ENCODE measurements at places on chromosomes 3 and 15.

- DNase-seq = no peak
Measured at GRCh38 chr3:143217283-143217682, 97.7 kb downstream of the CHST2 start.

DNA sequence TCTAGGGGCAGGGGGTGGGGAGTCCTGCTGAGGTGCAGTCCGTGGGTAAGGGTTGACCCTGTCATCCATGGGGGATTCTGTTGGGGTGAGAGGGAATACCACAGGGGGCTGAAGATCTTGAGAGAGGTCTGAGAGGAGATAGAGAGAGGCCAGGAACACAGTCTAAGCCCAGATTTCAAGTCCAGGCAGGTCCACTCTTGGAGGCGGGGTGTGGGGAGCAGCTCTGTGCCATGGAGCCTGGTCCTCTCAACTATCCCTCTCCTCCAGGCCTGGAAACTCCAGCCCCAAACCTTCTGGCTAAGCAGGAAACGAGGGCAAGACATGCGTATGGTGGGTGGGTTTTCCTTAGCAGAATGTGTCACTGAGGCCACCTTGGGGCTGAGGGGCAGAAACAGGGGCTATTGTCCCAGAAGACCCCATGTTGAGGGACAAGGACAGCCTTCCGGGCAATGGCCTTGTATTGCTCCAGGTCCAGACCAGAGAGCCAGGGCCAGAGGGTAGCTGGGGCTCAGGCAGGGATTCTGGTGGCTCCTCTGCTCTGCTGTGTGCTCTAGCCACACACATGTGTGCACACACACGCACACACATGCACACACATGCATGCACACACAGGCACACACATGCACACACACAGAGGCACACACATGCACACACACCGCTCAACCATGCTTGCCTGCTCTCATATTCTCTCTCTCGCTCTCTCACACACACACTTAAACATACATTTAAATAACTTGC is 48.6 kb upstream of the MAGEF1 start:
- DNase-seq = no peak

DNA sequence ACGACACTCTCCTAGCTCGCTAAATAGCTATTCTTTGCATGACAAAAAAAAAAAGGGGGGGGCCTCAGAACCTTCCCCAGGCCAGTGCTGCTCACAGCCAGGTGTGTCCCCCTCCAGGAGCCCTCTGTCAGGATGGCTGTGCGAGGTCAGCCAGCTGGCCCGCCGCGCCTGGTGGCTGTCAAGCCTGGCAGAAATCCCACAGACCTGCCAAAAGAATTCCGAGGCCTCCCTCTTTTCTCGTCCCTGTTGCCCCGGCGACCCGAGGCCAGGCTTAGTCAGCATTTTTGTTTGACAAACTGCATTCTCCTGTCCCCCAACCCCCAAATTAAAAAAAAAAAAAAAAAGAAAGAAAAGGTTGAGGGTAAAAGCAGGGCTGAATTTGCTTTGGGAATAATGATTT is 61.9 kb downstream of the TM4SF4 start:
- DNase-seq = no peak

- no peak for DNase-seq
Measured at GRCh38 chr3:55313666-55314065, 173.4 kb downstream of the WNT5A start.

DNA sequence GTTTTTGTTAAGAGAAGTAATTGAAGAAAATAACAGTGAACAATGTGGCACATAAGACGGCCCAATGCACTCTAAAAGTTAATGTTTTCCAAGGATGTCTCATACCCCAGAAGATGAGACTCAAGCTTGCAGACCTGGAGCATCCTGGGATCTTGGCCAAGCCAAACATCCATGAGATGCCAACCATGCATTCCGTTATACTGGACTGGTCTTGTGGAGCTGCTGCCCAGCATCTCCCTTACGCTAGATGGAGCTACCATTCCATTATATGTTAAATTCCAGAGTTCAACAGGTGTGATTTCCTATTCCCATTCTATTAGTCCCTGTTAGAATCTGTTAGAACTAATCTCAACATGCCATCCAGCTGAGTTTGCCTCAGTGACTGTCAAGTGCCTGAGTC is 181.8 kb downstream of the PDCD6IP start:
- DNase-seq = no peak

DNA sequence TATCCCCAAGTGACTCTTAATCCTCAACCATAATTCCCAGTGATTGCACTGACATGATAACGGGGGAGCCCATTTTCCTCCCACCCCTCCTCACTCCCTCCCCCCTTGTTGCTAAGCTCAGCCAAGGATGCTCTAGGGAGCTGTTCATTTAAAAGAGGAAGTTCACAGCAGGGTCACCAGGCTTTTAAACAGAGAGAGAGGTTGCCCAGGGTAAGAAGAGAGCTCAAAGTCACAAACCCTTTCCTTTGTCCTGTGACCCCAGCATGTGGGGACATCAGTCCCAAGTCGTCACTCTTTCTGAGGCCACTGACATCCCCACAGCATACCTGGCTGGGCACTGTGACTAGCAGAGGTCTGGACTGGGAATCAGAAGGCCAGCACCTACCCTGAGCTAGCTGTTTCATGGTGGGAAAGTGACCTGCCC is 144.1 kb downstream of the RORA start:
- DNase-seq = peak; percentile 70

DNA sequence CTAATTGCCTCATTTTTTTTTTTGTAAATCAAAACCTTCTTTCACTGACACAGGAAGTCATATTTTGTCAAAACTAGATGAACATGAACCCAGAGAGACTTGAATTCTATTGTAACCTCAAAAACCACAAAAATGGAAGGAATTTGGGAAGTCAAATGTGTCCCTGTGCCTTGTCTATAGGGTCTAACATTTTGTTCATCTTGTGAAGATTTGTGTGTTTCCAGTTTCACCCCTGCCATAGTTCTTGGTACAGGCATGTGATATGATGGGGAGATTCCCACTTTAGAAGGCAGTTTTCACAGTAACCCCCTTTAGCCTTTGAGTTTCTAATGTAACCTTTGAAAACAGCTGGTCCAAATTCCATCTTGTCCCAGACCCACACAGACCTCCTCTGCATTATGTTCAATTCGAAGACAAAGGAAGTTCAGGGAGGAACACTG is 318.5 kb upstream of the ADAMTS9 start:
- DNase-seq = no peak

DNA sequence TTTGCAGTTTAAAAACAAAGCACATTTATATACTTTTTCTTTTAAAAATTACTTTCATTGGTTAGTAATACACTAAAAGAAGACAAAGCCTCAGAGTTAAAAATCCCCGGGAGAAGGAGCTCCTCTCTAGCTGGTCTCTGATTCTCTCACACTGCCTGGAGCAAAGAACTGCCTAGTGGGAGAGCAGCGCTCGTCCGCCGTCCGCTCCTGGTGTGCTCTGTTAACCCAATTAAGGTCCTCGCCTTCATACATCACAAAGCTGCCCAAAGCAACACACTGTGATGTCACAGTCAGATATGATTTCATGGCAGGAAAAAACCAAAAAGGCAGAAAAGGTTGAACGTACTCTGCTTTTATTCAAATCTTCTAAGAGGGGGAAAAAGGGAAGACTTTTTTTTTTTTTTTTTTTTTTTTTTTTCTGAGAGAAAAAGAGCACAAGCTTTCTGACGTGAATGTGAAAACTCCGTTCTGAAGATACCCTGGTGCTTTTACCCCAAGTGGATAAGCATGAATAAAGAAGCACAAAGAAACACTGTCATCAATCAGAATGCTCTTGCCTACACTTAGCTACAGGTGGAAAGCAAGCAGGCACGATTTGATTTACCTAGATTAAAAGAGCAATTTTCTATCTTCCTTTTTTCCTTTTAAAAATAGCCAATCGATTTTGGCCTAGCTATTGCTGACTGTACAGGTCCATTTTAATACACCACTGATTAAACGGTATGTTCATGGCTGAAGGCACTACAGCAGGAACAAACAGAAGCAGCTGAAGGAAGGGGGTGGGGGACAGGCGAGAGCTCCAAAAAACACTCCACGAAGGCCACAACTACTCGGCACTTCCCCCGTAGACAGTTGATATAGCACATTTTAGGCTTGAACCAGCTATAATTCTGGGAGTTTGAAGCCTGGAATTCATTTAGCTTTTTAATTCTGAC is 115.2 kb downstream of the TIGIT start:
- no peak for DNase-seq

DNA sequence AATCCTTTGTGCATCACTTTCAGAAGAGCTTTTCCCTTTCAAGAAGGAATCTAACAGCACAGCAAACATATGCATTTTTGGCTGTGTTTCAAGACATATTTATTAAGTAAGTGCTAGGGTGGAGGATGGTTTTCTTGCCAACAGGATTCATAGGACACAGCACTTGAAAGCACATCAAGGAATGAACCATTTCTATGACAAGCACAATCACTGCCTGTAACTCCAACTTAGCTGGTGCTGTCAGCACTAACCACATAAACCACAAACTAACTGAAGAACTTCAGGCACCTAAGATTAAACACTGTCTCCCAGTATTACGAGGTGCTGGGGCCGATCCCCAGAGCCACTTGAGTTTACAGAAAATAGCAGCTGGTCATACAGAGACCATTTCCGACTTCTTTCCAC is 35.4 kb upstream of the SPRED1 start:
- DNase-seq = no peak

- DNase-seq = no peak
Measured at GRCh38 chr3:124374583-124374982, 355.7 kb upstream of the UMPS start.

- no peak for DNase-seq
Measured at GRCh38 chr3:134885877-134886621, 91.0 kb downstream of the EPHB1 start.

DNA sequence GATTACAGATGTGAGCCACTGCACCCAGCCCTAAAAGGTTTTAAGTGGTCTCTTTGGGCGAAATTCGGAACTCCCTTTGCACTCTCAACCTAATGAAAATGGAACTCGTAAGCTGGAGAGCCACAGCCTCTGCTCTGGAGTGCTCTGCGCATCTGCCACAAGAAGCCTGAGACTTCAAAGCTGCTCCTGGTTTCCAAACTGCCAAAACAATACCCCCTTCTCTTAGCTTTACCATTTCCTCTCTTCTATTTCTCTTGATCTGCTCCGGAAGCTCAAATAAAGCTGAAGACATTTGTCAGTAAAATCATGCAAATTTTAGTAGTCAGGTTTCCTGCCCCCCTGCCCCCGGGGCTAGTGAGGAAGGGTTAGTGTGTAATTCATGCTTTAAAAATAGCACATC is 312.7 kb downstream of the MFSD1 start:
- no peak for DNase-seq

DNA sequence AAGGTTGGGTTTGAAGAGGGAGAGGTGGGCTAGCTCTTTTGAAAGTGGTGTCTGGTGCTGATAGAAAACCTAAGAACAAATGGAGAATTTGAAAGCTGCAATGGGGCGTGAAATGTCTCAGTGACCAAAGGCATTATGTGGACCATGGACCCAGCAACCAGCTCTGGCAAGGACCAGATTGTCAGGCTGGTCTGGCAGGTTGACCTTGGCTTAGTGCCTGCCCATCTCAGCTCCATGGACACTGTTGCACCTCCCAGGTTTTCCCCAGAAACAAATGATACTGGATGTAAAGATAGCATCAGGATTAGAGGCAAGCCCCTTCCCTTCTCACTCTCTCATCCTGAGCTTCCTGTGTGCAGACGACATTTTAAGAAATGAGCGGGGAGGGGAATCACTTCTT is 302.9 kb upstream of the LRRFIP2 start:
- no peak for DNase-seq

DNA sequence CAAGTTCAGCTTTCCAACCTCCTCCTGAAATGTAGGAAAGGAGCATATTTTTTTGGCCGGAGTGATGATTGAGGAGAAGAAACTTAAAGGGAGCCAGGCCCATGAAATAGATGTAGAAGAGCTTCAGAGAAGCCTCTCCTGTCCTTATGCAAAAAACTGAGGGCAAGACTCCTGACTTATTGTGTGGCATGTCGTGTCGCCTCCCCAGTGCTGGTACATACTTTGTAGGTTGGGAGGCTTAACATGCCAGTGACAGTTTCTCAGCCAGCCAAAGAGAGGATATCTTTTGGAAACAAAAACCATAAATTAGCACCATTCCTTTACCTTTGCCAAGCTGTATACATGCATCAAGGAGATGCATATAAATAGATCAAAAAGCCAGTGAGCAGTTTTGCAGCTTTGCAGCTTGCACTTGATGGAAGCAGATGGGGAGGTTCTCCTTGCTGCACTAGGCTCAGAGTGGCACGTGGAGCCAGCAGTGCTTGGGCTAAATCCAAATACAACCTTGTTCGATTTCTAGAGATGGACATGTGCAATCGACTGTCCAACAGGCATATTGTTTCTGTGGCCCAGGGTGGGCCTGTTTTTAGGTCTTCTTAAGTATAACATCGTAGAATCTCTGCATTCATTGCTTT is 10.2 kb downstream of the SLCO3A1 start:
- DNase-seq = no peak

GRCh38 chr15:92908713-92909057 is 8.6 kb downstream of the CHD2 start:
- DNase-seq = no peak

- no peak for DNase-seq
Measured at GRCh38 chr3:14283813-14284438, 105.3 kb downstream of the LSM3 start.

GRCh38 chr3:177141899-177142646 is 55.2 kb downstream of the TBL1XR1 start:
- no peak for DNase-seq

GRCh38 chr3:184348057-184348382 is 10.6 kb downstream of the FAM131A start:
- no peak for DNase-seq

- DNase-seq = no peak
Measured at GRCh38 chr3:30605005-30605404, 1.4 kb upstream of the TGFBR2 start.

- DNase-seq = no peak
Measured at GRCh38 chr3:72116226-72116625, 331.3 kb upstream of the PROK2 start.

- no peak for DNase-seq
Measured at GRCh38 chr3:81433675-81434074, 327.8 kb downstream of the GBE1 start.

DNA sequence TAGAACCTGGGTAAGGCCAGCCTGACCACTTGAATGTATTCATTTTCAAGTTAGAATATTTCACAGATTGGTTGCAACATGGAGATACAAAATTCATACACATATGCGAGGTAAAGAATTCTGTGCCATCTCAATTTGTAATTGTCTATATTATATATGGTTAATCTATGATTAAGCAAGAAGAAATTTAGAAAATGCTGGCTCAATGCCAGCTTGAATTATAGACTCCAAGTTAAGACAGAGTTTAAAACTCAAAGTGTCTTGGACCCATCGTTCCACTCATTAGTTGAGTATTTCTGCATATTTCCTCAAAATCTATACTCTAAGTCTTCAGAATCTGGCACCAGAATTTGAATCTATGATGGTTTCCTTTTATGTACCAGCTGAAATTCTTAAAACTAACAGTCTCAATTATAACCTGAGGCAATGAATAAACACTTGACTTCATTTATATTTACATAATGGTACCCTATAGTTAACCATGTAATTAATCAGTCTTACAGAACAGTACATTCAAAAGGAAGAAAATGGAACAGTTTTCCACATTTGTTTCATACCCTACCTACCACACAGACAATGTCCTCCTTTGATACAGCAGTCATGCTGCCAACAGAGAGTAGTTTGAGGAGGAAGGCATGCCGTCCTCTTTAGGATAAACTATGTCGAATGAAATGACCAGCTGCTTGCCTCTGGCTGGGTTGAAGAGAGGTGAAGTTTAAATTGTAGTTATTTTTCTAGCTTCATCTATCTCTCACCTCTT is 95.7 kb downstream of the CD47 start:
- DNase-seq = no peak

- no peak for DNase-seq
Measured at GRCh38 chr3:67521053-67521646, 133.3 kb downstream of the SUCLG2 start.
